ENCODE measurements at places on chromosomes 1 and 21. TPM values are rescaled to one million over a fixed set of nuclear protein-coding genes. Genes with fewer than 3 reads are reported as not detected.

GRCh38 chr1:3663999-3664699 lies 11.8 kb downstream of the TP73 start:
- no peak for DNase-seq

- no peak for DNase-seq
Observed at GRCh38 chr1:181987334-181987895, 74.1 kb downstream of the ZNF648 start.

The C1orf87 gene
- 0.80 TPM for polyA plus RNA-seq

- DNase-seq = no peak
Observed at GRCh38 chr1:26305667-26306289, 658 bp downstream of the UBXN11 start.

DNA sequence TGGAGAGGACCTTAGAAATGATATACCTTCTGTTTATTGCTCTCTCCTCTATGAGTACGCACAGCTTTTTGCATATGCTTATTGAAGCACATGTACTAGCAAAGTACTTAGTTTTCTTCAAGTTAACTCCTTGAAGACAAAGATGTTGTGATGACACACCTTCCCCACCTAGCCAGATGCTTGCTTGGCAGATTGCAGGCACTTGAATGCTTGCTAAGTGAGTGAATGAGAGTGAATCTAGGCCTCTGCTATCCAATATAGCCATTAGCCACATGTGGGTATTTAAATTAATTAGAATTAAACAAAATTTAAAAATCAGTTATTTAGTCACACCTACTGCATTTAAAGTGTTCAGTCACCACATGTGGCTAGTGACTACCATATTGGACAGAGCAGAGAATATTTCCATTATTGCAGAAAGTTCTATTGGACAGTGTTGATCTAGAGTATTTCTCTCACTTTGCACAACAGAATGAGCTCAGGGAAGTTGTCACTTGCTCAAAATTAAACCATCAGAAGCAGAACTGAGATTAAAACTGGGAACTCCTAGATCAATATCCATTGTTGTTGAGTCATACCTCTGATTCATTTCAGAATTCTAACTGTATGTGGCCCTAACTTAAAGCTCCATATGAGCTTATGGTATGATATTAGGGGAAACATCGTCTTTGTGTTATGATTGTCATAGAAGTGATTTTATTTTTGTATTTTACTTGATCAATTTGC lies 8.6 kb upstream of the EEIG2 start:
- DNase-seq = no peak

The KRTAP13-4 gene
- not detected for polyA plus RNA-seq

DNA sequence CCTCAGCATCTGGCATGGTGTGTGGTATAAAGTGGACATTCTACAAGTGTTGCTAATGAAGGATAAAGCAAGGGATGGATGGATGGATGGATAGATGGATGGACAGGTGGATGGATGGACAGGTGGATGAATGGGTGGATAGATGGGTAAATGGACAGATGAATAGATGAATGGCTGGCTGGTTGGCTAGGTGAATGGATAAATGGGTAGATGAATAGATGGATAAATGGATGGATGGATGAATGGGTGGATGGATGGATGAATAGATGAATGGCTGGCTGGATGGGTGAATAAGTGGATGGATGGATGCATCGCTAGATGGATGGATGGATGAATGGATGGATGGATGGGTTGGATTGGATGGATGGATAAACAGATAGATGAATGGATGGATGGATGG lies 66.2 kb downstream of the SUSD4 start:
- no peak for DNase-seq

- DNase-seq = no peak
Observed at GRCh38 chr1:229141689-229142377, 129.1 kb upstream of the RAB4A start.

GRCh38 chr1:227793948-227794816 lies 21.3 kb upstream of the PRSS38 start:
- DNase-seq = no peak

DNA sequence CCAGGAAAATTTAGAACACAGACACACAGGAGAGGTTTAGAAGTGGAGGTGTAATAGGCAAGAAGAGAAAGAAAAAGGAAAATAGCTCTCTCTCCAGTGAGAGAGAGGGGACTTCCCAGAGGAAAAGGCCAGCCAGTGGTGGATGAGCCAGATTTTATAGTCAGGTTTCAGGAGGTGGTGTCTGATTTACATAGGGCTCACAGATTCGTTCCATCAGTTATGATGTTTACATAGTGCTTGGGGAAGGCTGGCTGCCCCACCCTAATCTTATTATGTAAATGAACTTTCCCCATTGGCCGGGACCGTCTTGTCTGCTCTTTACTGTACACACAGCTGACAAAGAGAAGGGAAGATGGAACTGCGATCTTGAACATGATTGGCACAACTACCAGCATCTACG lies 797.3 kb downstream of the PLA2G4A start:
- DNase-seq = no peak

- no peak for DNase-seq
Observed at GRCh38 chr21:35491920-35492678, 443.0 kb upstream of the RUNX1 start.

DNA sequence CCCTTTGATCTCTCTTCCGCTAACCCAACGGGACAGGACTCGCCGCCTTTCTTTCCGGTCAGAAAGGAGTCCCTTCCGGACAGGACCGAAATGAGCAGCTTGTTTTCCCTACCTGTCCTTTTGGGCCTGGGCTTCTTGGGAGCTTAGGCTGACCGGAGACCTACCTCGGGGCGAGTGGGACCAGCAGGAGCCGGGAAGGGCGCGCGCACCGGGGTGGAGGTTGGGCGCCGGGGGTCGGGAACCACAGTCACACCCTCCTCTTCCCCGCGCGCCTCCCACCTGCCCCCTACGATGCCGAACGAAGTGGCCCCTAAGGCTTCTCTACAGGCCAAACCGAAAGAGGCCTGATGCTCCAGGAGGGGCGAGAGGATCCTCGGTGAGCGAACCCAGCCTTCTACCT lies 95.2 kb downstream of the PRKAB2 start:
- DNase-seq = no peak

The CRYBG2 gene
- not detected for polyA plus RNA-seq

Measured in forelimb muscle (tissue), 1 donor.